CD4-positive, alpha-beta T cell treated with Interleukin-4 for 1 hour (primary cell): ENCODE measurements at places on chromosomes 4 and X.

- DNase-seq: no peak
Observed at GRCh38 chr4:57078685-57079521, 31.3 kb downstream of the IGFBP7 start.

DNA sequence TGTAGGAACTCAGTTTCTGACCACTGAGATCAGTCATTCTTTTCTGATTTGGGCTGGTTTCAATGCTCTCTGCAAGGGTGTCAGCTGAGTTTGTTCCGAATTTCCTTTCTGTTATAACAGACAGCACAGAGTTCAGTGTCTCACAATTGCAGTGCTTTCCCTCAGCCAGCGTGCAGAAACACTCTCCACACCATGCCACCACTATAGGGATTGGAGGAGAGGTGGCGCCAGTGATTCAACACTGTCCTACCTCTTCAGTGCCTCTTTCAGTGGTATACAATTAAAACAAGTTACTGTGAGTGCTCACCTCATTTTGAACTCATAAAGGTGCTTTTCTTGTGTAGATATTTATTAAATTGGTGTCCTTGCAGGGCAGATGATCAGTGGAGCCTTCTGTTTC lies 413.2 kb upstream of the CXorf51B start:
- DNase-seq: no peak

GRCh38 chr4:157888281-157888680 lies 284.5 kb downstream of the GASK1B start:
- no peak for DNase-seq

DNA sequence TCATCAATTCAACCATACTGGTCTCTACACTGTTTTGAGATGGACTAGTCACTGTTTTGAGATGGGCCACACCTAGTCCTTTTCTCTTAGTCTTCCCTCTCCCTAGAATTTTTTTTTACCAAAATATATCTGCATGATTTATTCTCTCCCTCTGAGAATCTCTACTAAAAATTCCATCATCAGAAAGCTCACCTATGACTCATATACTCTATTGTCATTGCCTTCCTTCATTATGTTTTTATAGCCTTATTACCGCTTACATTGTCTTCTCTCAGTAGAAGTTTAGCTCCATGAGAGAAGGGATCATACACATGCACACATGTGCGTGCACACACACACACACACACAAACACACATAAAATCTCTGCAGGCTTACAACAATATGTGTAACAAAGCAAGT lies 303.6 kb downstream of the PCDH10 start:
- DNase-seq: no peak

DNA sequence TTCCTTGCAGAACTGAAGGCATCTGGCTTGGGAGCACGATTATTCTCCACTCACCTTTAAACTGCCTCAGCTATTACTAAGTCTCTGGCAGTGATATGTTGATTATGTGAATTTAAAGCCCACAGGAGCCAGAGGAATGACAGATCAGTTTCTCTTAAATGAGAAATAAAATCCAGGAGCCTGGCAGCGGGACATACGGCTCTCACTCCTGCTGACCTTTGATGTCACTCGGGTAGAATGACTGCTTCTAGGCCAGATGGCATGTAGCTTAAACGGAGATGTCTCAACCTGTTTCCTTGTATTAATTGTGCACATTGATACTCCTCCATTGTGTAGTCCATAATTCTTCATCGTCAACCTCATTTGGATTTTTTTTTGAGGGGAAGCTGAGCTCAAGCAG lies 4.0 kb upstream of the CBLL2 start:
- no peak for DNase-seq

- DNase-seq: no peak
Observed at GRCh38 chr4:183814461-183814860, 90.6 kb upstream of the STOX2 start.

DNA sequence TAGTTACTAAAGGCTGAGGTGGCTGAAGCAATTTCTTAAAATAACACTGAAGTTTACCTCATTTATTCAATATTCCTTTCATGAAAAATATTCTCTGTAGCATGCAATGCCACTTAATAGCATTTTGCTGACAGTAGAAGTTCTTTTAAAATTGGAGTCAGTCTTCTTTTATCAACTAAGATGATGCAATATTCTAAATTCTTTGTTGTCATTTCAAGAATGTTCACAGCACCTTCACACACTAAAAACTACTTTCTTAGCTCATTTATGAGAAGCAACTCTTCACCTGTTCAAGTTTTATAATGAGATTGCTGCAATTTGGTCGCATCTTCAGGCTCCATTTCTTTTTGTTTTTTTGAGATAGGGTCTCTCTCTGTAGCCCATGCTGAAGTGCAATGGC lies 48.8 kb downstream of the ANAPC10 start:
- DNase-seq: no peak

DNA sequence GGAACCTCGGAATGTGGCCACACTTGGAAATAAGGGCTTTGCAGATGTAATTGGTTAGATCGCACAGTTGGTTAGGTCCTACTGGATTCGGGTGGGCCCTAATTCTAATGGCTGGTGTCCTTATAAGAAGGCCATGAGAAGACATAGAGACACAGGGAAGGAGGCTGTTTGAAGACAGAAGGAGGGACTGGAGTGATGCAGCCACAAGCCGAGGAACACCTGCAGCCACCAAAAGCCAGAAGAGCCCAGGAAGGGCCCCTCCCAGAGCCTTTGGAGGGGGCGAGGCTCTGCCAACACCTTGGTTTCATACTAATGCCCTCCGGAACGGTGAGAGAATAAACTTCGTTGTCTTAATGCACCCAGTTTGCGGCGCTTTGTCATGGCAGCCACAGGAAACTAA lies 47.0 kb downstream of the EVC start:
- DNase-seq: no peak

DNA sequence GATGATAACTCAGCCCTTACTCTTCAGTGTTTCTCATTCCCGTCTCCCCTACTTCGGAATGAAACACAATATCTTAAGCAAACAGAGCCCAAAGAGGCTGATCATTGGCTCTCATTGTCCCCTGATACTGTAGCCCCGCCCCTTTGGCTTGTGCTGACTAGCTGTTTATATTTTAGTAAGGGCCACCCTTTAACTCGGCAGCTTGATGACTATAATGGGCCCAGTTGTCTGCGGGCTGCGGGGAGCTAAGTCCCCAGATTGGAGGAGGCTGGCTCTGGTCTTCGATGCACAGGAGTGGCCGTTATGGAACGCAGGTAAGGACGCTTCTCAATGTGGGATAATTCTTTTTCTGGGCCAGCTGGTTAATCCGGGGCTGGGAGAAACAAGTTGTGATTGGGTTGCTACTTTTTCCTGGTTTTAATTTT lies at the start of gene TRIM2:
TRIM2 (plus strand) TSS at position 197 of the 425 bp plus-strand sequence; CDS start at position 285, 88 bp downstream.
- no peak for DNase-seq

GRCh38 chrX:119467842-119468550 lies at the start of gene SLC25A5:
Gene SLC25A5 (plus strand): TSS chrX:119468444. CDS start chrX:119468516, 72 bp downstream.
- peak; percentile 88 for DNase-seq

DNA sequence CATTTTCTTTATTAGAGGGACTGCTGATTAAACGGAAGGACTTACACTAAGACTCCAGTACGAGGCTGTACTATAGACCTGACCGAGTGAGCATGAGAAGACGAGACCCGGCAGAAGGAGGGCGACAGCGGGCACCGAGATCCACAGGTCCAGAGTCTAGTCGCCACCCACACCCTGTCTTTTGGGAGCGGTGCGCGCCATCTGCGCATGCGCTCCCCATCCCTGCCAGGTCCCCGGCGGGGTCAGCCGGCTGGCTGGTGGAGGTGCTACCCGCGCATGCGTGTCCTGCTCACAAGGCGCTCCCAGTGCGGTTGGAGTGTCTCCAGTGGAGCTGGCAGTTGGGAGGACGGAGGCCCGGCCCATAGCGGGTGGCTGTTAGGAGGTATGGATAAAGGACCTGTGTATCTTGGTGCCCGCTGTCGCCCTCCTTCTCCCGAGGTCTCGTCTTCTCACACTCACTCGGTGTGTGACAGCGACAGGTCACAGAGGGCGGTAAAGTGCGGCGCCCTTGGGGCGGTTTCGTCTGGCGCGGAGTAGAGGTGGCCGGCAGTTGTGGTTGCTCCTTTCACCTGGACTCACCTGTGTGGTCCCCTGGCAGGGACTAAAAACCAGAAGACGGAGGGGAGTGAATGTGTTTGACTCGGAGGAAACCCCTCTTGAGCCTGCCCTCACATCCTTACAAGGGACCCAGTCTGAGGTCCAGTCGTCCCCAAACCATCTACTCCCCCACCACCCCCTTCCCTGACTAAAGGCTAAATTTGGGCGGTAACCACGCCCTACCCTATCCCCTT lies 7.6 kb upstream of the HSD17B10 start:
- DNase-seq: peak; percentile 83

DNA sequence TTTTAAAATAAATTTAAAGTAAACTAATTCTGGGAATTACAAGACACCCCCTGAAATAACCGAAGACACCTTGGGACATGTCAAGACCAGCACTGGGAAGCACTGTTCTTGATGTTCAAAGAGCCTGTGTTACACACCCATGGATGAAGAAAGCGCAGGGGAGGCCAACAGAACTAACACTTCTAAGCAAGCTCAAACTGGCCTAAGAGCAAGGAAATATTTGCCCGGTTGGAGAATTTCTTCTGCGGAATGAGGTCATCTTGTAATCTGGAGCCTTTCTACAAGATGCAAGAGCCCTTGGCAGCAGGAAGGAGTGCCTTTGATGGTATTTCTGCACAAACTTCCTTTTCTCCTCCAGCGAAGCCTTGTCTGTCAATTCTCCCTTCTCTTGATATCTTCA lies 9.3 kb upstream of the EFHC2 start:
- no peak for DNase-seq

GRCh38 chrX:151398346-151398745 lies 1.3 kb downstream of the VMA21 start:
- DNase-seq: no peak

GRCh38 chr4:153466949-153467896 lies 1.1 kb downstream of the TMEM131L start:
- peak; percentile 89 for DNase-seq

DNA sequence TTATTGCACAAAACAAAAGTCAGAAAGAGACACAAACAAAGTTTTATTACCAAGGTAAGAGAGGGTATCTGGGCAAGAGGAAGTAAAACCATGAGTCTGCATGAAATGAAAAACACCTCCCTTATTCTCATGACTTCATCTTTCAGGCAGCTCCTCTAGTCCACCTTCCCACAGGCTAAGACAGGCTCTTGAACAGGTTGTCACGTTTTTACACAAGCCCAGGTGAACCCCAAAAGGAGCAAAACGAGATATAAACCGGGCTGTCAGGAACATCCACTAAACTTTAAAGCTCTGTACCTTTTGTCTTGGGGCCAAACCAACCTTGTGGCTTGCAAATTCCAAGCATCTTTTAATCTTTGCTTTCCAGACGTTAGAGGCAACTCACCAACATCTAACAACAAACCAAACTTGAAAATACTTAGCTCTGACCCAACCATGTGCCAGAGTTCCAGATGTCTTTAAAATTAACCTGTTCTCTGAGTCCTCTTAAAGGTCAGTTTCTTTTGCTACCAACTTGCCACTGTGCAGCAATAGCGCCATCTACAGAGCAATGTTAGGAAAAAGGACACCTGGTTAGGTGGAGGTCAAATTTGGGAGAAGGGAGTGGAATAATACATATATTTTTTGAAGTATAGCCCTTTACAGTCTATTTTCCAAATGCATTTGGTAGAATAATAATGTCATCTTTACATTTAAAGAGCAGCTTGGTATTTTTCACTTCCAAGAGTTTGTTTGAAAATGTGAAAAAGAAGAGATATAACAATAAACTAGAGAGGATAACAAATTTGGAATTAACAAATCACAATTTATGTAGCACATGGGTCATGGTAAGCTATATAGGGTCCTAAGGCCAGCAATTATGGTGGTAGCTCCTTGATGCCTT lies 73.1 kb downstream of the QRFPR start:
- peak; percentile 68 for DNase-seq

DNA sequence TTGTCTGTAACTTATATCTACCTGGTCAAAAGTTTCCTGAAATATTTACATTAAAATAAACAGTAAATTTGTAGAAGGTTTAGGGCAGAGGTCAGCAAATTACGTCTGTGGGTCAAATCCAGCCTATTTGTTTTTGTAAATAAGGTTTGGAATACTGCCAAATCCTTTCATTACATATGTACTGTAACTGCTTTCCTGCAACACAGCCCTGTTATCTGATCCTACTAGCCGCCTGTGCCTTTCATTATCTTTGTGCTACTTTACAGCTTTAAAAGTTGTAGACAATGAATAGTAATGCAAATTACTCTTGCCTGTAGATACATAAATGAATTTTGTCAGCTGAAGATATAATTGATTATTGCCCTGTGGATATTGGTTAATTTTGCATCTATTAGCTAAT lies 369.6 kb upstream of the SLC7A11 start:
- no peak for DNase-seq

DNA sequence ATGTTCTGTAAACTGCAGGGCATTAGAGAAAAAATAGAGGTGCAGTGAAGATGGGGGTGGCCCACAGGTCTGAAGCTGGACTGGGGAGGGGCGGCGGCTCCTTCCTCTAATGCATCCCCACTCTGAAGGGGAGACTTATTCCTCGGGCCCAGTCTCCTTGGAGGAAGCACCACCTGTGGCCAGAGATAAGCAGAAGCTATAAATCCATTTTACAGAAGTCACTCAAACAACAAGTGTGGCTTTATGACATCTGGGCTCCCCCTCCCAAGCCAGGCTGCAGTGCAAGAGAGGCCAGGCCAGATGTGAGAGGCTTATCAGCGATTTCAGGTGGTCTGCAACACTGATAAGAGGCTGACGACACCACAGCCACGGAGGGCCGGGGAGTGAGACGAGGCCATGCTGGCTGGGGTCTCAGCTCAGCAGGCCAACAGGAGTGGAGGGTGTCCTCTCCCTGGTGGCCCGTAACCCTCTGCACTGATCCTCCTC lies 15.8 kb downstream of the CYTL1 start:
- no peak for DNase-seq

- DNase-seq: no peak
Observed at GRCh38 chr4:8254076-8254475, 15.5 kb upstream of the HTRA3 start.

- DNase-seq: no peak
Observed at GRCh38 chr4:78057135-78057599, at the start of gene FRAS1. Gene FRAS1 (plus strand): TSS chr4:78057323. CDS start chr4:78058010, 687 bp downstream.

GRCh38 chrX:153485396-153486080 lies 9.2 kb upstream of the BGN start:
- DNase-seq: no peak

DNA sequence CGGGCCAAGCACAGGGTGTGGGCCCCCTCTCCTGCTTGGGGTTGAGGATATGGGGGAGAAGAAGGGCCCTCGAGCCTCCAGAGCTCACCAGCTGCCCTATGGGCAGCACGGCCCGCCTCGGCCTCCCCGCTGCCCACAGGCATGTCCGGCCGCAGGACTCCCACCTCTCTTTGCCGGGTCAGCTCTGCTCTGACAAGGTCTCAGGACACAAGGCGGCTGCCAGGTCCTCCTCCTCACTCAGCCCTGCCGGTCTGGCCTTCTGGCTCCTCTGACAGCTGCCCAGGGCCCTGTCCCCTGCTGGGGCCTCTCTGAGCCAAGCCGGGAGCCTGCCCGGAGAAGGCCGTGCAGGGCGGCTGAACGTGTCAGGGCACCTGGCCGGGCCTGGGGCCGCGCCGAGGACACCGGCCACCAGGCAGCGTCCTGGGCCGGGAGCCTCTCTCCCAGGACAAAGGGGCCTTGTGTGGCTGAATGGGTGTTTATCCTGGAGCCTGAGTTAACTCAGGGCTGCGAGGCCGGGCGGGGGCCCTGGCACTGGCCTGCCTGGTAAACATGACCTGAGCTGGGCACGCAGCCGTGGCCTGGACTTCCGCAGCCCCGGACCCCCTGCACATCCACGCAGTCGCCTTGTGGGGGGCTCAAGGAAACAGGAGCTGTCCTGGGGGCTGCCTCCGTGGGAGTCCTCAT lies 25.7 kb downstream of the TACC3 start:
- no peak for DNase-seq
